Glutamatergic neuron (in vitro differentiated cells): ENCODE measurements at places on chromosomes 5 and 9.

DNA sequence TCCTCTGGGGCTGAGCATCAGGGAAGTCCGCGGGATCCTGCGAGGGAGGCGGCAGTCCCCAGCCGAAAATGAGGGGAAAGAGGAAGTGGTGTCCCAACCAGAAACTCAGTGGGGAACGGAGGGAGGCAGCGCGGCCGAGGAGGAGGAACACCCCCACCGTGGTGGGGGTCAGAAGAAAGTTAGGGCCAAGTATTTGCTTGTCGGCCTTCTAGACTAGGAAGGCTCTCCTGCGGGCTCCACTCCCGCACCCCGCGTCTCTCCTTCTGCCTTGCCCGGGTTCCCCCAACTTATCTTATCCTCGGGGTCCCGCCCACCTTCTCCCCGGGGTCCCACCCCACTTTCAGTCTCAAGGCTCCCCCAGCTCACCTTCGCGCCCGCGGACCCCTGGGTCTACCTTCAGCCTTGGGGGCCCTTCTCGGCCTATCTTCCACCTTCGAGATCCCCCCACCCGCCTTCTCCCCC lies 557 bp upstream of the PHF2 start:
- peak; percentile 26 for DNase-seq

DNA sequence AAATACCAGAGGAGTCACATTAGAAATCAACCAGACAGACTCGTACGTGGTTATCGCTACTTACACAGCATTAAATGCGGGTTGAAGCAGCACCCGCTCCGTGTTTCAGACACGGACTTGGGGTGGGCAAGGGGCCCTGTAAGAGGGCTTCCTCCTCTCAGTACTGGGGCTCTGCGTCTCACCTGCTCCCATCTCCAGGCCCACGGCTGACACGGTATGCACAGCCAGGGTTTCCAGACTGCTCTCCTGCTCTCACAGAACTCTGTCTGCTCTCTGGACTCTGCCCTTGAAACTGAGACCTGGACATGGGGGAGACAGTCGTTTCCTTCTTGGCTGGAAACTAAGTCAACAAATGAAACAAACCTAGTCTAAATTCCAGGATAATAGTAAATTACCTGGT lies 24.7 kb upstream of the RASGEF1C start:
- DNase-seq = no peak

DNA sequence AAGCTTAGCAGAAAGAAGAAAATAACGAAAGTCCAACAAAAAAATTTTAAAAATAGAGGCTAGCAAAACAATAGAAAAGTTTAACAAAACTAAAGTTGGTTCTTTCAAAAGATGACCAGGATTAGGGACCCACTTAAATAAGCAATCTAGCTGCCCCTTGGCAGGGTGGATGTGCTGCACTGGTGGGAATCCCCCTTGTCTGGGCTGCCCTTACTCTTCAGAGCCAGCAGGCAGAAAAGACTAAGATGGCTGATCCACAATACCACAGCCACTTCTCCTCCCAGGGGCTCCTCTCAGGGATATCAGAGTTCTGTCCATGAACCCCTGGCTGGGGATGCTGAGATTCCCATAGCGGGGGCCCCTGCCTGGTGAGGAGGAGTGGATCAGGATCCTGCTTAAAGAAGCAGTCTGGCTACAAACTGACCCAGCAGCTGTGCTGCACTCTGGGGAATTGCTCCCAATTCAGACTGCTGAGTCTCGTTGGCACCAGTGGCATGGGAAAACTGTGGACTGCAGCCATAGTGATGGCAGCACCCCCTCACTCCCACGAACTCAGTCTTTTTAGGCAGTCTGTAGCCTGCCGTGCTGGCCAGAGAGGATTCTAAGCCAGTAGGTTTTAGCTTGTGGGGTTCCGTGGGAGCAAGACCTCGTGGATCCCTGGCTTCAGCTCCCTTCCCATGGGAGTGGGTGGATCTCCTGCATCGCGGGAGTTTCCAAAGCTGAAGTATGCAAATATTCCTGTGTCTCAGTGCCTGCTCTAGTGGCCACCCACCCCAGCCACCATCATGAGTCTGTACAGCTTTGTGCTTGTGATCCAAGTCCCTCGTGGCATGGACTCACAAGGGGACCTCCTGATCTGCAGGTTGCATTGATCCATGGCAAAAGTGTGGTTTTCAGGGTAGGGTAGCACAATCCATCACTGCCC lies 2.9 kb upstream of the INSL6 start:
- no peak for DNase-seq

DNA sequence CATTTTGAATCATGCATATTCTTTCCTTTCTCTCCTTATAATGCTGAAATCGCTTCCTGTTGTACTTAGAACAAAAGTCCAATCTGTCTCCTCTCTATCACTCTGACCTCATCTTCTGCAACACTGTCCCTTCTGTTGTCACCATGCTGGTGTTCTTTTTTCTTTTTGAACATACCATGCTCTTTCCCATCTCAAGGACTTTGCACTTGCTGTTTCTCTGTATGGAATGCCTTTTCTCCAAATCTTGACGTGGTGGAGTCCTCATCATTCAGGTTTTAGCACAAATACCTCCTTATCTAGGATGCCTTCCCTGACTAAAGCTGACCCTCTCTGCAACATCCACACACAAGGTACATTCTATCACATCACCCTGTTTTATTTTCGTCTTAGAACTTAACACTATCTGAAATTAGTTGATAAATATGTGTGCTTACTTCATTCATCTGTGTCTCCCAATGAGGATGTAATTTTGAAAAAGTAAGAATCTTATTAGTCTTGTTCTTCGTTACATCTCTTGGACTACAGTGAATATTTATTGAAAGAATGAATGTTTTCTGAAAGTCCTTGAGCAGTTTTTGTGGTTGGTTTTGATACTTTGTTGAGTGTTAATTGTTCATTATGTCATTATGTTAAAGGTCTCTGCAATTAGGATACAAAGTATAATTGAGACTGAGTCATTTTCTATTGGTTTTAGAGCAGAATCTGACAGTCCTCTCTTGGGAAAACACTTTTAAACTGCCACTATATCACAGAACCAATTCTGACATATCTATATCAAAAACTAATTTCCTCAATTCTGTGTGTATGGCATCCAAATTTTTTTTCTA lies 145.3 kb upstream of the RASA1 start:
- DNase-seq = no peak

DNA sequence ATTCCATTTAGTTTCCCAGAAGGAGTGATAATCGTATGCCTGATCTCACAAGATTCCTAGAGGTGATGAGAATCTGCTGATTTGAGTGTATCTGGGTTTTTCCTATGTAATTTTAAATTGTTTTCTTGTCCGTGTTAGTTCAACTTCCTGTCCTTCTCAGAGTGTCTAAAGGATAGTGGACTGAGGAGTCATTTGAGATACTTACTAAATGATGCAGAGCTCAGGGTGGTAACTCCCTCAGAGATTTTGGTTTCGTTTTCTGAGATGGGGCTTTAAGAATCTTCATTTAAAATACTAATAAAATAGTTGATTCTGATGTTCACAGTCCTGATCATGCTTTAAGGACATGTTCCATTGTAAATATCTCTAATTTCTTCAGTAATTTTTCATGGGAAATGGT lies 30.3 kb downstream of the MELK start:
- no peak for DNase-seq

GRCh38 chr5:88542786-88543185 lies 274.1 kb upstream of the TMEM161B start:
- DNase-seq = no peak

GRCh38 chr5:77312413-77312812 lies 101.9 kb downstream of the PDE8B start:
- no peak for DNase-seq
